ENCODE measurements at places on chromosomes 3 and 15.
A peak's percentile ranks its signal among the peaks of the same experiment; 100 is the strongest.

GRCh38 chr15:92541291-92542200 is 114.0 kb downstream of the FAM174B start:
- no peak for DNase-seq

GRCh38 chr3:58042947-58043707 is 34.9 kb downstream of the FLNB start:
- DNase-seq: no peak

- no peak for DNase-seq
Observed at GRCh38 chr3:169158379-169158778, 505.1 kb downstream of the MECOM start.

GRCh38 chr3:11553436-11554235 is 90.1 kb downstream of the VGLL4 start:
- no peak for DNase-seq

GRCh38 chr15:101477851-101478362 is 11.6 kb downstream of the PCSK6 start:
- DNase-seq: no peak

- DNase-seq: no peak
Observed at GRCh38 chr15:83446904-83447709, at the start of gene SH3GL3. SH3GL3 (plus strand) TSS chr15:83447341; CDS start chr15:83447534, 193 bp downstream.

DNA sequence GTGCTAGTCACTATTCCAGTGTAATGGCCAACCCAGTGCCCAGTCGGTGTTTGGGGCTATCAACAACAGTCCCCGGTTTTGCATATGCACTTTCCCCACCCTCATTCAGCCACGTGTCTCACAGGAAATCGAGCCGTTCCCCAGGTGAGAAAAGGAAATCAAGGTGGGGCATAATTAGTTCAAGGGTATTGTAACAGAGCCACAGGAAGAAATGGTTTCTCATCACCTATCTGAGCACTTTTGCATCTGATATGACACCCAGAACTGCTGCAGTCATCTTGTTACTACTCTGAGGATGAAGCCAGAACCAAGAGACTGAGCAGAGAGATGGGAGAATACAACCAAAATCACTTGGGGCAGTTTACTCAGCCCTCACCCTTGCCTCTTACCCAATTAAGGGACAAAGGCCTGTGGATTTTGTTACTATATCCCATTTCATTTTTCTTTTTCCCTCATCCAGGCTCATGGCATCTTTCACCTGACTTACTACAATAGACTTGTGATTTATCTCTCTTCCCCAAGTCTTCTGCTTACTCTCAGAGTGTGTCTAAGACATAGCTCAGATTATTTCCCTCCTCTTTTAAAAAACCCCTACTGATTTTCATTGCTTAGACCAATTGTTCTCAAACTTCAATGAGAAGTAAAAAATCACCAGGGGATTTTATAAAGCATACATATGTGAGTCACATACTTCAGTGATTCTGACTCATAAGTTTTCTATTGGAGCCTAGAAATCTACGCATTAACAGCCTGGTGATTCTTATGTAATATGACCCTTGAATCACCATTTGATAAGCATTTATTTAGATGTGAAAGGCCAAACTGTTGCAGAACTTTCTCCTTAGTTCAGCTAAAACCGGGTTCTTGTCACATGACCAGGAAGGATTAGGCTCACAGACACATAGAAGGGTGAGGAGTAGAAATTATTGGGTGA is 40.5 kb downstream of the TRAT1 start:
- peak; percentile 2 for DNase-seq

- no peak for DNase-seq
Observed at GRCh38 chr3:42504334-42505127, 2.1 kb downstream of the VIPR1 start.

- DNase-seq: no peak
Observed at GRCh38 chr3:153848702-153849101, 272.5 kb upstream of the ARHGEF26 start.

- no peak for DNase-seq
Observed at GRCh38 chr3:102192575-102192974, 242.2 kb upstream of the ZPLD1 start.

GRCh38 chr3:105040026-105040622 is 326.6 kb upstream of the ALCAM start:
- no peak for DNase-seq

- peak; percentile 15 for DNase-seq
Observed at GRCh38 chr3:56878074-56878473, 76.3 kb upstream of the ARHGEF3 start.

DNA sequence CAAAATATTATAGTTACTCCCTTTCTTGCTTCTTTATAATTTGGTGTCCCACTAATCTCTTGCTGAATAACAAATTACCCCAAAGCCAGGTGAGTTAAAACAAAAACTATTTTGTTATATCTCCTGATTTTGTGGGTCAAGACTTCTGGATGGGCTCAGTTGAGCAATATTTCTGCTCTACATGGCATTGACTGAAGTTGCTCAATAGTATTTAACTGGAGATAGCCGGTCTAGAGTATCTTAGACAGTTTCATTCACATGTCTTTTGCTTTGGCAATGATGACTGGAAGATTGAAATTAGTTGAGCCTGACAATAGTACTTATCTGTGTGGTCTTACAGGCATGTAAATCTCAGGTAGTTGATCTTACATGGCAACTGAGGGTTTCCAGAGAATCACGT is 51.0 kb upstream of the TP63 start:
- no peak for DNase-seq
